NAMALWA (cell line): ENCODE measurements at places on chromosomes 16 and 17.

GRCh38 chr17:49845321-49845720 is 2.5 kb downstream of the TAC4 start:
- no peak for DNase-seq

DNA sequence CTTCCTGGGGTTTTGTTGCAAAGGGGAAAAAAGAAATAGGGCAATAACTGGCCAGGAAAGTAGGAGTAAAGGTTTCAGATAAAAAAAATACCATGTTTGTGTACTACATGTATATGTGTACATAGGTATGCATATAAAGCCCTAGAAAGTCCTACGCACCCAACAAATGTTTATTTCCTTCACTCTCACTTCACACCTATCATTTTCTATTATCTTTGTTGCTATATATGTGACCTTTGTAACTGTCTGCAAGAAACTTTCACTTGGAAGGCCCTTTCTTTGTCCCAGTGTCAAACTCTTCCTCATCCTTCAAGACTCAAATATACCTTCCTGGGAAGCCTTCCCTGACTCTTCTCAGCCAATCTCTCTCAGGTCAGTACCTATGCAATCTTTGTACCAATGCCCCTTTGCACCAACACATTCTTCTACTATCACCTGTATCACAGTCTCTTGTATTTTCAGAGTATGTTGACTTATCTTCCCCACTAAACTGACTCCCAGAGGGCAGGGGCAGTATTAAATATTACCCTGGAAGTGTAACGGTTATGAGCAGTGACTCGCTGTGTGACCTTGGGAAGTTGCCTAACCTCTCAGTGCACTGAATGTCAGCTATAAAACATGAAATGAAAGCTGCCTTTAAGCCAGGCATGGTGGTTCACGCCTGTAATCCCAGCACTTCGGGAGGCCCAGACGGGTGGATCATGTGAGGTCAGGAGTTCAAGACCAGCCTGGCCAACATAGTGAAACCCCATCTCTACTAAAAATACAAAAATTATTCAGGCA is 6.5 kb downstream of the XPO6 start:
- DNase-seq, result no peak

DNA sequence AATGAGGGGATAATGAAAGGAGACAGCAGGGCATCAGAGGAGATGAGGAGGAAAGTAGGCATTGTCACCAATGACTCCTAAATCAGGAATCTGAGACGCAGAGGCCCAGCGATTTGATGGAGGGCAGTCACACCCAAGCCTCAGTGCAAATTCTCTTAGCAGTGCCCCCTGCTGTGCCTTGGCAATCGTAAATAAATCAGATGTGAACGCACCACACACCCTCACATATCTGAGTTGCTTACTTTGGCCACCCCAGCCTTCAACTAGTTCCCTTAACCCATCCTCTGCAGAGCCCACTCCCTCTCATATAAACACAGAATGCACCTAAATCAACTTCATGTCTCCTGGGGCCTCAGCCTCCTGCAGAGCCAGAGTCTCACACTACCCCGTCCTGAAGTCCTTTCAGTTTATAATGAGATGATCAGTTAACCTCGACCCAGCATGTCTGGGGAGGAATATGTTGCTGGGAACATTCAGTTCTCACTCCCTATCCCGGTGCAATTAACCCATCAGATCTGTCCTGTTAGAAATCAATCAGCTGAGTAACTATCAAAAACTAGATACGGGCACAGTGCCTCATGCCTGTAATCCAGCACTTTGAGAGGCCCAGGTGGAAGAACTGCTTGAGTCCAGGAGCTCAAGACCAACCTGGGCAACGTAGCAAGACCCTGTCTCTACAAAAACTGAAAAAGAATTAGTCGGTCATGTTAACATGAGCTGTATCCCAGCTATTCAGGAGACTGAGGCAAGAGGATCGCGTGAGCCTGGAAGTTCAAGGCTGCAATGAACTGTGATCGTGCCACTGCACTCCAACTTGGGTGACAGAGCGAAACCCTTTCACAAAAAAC is 78.4 kb downstream of the SLC39A11 start:
- DNase-seq, result peak; percentile 22

DNA sequence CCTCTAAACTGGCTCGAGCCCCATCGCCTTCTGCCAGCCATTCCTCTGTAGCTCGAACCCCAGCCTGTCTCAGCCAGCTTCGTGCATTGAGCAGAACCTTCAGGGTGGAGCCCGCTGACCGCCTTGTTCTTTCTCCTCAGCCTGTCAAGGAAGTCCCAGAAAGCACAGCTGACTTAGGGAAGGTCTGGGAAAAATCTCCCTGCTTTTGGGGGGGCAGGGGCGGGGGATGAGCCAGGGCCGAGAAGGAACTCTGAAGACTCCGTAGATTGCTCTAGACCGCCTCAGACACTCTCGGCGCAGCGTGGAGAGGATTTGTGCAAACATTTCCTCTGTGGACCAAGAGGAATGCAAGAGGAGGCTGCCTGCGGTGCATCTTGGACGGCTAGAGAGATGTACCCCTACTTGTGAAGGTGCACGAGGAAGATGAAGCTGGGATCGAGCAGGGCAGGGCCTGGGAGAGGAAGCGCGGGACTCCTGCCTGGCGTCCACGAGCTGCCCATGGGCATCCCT is at the start of gene GLP2R:
TSS of gene GLP2R (plus strand) at position 284 of the 510 bp plus-strand sequence. CDS start at position 424, 140 bp downstream.
- DNase-seq, result no peak

DNA sequence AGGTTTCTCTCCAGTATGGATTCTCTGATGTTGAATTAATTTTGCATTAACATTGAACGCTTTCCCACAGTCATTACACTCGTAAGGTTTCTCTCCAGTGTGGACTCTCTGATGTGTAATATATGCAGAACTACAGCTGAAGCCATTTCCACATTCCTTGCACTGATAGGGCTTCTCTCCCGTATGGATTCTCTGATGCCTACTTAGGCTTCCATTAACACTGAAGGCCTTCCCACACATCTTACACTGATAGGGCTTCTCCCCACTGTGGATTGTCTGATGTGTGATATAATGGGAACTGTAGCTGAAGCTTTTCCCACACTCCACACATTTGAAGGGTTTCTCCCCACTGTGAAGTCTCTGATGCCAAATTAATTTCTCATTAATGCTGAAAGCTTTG is 7.2 kb upstream of the TLE7 start:
- DNase-seq, result no peak

DNA sequence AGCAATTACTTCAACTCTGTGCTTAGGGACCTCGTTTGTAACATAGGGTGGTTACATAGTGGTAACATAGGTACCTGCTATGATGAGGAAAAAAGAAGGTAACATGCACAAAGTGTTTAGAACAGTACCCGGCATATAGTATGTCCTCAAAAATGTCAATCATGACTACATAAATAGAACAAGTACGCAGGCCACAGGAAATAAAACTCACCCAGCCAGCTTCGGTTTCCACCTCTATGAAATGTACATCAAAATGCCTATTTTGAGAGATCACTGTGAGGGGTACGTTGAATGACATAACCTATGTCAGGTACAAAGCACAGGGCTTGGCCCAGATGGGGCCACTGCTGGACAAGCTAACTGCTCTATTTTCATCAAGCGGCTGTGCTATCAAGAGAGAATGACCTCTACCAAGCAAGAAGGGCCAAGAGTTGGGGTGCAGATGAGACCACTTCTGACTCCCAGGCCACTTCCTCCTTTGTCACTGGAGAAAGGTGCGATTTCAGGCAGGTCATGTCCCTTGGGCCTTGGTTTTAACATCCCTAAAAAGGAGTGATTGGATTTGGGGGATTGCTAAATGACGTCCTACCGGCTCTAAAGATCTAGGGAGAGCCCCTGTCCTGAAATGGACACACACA is 45.4 kb downstream of the WSB1 start:
- DNase-seq, result peak; percentile 38

- no peak for DNase-seq
Observed at GRCh38 chr16:75271441-75272096, 20.1 kb upstream of the BCAR1 start.

- DNase-seq, result peak; percentile 63
Observed at GRCh38 chr16:1293921-1294656, 15.3 kb upstream of the UBE2I start.

GRCh38 chr17:4827399-4827798 is 5.7 kb upstream of the MINK1 start:
- DNase-seq, result no peak
